Stimulated activated CD8-positive, alpha-beta memory T cell treated with anti-CD3 and anti-CD28 coated beads, Interleukin-4, amount 100 ng/mL, for 4 hours (primary cell): ENCODE measurements at places on chromosomes 5 and 9.

GRCh38 chr5:17076272-17076671 lies 140.2 kb upstream of the MYO10 start:
- DNase-seq, result no peak

- DNase-seq, result no peak
Observed at GRCh38 chr5:109876941-109877669, 187.4 kb downstream of the MAN2A1 start.

DNA sequence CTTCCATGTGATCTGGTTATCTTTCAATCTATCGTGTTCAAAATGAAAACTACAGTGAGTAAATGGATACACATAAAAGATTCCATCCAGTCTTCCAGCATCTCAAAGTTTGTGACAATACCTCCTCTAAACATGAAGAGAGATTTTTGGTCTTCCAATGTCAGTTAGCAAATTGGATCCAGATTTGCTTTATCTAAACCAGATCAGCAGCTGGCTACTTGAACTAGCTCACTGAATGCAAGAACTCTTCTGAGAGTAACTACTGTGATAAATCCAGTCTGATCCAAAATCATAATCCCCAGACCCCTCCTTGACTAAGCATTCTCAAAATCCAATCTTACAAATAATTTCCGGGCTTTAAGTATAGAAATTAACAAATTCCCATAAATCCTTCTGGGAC lies 2177.9 kb upstream of the C9orf72 start:
- no peak for DNase-seq

GRCh38 chr5:132826424-132827082 lies 3.9 kb downstream of the SHROOM1 start:
- DNase-seq, result no peak

DNA sequence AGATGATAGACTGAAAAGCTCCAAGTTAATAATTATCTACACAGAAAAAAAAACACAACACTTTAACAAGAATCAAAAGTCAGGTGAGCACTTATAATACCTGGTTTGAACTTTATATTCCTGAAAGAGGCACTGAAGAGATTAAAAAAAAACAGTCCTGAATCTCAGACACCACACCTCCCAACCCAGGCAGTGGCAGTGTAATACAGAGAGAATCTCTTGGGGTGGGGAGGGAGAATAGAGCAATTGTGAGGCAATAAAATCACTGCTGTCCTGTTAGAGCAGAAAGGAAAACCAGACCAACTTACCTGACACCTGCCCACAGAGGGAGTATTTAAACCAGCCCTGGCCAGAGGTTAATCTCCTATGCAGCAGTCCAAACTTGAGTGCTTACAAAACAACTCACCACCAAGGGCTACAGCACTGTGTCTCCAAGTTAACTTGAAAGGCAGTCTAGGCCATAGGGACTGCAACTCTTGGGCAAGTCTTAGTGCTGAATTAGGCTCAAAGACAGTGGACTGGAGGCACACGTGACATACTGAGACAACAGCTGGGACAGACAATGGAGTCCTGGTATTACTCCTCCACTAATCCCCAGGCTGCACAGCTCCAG lies 54.2 kb downstream of the SLCO4C1 start:
- DNase-seq, result no peak

DNA sequence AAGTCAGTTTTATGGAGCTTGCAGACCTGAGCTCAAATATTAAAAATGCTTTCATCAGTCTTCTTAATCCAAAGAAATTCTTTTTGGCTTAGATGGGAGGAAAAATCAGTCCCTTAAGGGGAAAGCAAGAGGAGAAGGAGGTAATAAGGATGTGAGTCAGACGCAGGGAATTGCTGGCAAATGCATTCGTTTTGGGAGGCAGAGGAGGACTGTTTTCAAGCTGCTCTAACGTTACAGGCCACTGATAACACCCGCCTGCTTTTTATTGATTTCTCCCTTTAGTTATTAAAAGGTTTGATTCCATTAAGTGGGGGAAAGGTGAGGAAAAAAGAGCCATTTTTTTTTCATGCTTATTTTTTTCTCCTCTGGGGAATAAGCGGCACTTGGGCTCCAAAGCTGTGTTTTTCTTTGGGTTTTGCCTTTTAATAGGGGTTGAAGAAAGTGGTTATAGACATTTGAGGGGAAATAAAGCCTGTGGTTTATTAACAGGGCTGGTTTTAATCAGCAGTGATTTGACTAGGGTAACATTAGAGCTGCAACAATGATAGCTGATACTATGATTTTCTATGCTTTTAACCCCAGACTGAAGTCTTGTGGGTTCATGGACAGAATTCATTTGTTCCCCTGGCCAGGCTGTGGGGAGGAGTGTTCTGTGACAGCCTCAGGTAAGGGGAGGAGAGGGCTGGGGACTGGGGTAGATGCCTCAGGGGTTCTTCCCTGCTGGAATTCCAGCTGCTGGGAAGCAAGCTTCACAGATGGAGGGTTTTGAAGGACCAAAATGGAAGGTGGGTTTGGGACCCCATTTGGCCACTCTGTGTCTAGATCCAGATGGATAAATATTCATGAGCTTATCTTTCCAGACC lies 225.2 kb downstream of the GAS1 start:
- DNase-seq, result no peak

- no peak for DNase-seq
Observed at GRCh38 chr9:32430720-32431119, 46.3 kb downstream of the ACO1 start.

DNA sequence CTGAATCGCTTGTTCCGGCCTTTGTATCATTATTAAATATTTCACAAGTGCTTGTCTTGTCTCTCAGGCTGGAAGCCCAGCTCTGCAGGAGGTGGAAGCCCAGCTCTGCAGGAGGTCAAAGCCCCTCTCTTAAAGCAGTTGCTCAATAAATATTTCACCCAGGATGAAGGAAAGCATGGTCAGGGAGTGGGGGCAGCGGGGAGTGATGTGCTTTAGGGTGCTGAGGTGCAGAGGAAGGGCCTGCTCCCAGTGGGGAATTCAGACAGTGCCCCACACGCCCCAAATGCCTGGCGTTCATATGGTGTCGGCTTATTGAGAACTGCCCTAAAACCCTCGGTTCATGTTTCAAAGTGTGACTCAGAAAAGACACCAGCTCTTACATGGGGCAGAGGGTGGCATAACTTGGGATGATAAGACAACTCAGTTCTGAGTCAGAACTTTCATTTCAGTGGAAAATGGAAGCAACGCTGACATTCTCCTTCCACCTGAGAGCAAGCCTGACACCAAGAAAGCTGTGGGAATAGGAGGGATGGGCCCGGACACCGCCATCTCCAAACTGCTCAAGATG lies 114.3 kb upstream of the DAP start:
- no peak for DNase-seq

DNA sequence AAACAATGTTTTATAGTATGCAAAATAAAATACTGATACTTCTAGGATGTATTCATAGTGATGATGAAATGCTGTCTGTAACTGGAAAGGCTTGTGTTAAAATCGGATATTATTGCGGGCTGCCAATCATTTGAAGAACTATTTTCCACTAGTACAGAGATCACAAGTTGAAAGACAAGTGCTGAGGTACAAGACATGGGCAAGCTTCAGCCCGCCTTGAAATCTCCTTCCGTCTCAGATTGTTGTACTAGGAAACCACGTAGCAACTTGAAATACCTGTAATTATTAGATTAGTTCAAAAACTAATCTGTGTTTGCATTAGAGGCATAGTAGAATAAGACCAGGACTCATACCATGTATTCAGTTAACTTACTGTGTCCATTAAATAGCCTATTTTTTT lies 218.2 kb downstream of the ARHGEF28 start:
- no peak for DNase-seq

- no peak for DNase-seq
Observed at GRCh38 chr5:113031104-113031503, 54.5 kb downstream of the DCP2 start.

DNA sequence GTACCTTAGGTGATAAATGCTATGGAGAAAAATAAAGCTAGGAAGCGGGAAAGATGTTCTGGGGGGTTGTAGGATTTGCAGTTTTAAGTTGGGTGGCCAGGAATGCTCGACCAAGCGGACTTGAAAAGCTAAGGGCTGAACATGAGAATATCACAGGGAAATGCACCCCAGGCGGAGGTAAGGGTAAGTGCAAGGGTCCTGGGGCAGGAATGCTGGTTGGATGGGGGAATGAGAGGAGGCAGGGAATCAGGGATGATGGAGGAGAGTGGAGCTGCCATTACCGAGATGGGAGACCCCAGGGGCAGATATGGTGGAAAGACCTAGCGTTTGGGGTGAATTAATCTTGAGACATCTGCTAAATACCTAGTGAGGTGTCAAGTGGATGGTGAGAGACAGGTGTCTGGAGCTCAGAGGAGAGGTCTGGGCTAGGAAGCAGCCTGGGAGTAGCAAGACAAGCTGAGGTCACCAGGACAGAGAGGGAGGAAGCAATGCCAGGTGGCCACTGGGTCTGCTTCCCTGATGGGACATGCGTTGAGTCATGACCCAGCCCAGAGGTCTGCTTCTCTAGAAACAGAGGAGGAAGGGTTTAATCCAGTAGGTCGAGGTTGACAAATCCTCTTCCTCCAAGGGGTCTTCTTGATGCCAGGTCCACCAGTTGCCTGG lies 77.7 kb upstream of the ASS1 start:
- no peak for DNase-seq
